Right lung (tissue), 10 donors: ENCODE measurements at places on chromosomes 5 and 9. TPM values are rescaled to one million over a fixed set of nuclear protein-coding genes. Genes with fewer than 3 reads are reported as not detected.

- no peak for DNase-seq
Observed at GRCh38 chr9:132763574-132763973, 93.3 kb downstream of the GTF3C4 start.

- DNase-seq = no peak
Observed at GRCh38 chr5:154117930-154118329, 72.6 kb upstream of the GALNT10 start.

GRCh38 chr5:22102823-22103359, 750.3 kb downstream of the CDH12 start:
- no peak for DNase-seq

- no peak for DNase-seq
Observed at GRCh38 chr5:110865400-110866094, 126.7 kb downstream of the SLC25A46 start.

- no peak for DNase-seq
Observed at GRCh38 chr5:159912033-159912800, 4.1 kb upstream of the ADRA1B start.

DNA sequence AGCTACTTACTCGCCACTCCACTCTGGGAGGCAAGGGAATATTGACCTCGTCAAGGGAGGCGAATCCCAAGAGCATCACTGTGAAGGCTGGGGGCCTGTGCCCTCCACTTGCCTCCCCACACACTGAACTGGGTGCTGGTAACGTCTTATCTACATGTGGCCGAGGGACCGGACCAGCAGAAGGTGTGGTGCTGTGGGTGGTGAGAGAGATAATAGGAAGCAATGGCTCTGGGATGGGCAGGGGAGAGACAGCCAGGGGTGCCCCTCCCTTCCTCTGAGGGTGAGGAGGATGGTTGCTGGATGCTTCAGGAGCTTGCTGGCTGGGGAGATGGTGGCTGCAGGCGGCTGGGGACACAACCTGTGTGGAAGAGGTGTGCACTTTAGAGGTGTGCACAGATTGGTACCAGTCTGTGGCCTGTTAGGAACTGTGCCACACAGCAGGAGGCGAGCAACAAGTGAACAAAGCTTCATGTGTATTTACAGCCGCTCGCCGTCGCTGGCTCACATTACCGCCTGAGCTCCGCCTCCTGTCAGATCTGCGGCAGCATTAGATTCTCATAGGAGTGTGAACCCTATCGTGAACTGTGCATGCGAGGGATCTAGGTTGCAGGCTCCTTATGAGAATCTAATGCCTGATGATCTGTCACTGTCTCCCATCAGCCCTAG, 100.3 kb downstream of the ENTREP1 start:
- no peak for DNase-seq

DNA sequence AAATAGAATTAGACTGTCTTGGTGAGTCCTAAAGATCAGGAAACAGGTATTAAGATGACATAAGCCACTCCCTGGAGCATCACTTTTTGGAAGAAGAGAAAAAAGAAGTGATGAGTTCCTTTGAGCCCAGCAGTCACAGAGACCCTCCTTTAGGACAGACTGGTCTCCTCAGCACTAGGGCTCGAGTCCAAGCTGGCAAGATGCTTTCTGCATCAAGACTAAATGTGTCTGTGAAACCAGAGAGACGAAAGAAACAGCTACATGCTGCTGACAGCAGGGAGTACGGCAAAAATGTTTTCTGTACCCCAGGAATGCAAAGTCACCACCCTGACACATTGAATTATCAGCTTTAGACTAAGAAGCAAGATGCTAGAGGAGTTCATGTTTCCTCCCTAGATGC, 184.5 kb downstream of the CRB2 start:
- no peak for DNase-seq

DNA sequence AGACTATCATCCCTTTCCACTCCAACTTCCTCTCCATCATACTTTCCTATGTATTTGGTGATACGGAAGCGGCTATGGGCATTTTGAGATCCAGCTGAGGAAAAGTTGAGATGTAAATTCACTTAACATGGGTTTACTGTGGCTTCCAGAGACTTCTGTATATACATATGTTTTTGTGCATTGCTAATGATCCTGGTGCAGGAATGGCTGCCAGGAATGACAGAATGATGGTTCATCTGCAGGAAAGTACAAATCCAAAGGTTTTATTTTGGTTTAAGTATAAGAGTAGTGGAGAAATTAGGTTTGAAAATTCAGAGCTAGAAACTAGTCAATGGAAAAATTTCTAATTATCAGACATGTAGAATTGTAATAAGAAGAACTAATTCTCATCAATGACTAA, 95.0 kb upstream of the PAM start:
- DNase-seq = no peak

- DNase-seq = no peak
Observed at GRCh38 chr5:131857388-131857787, 60.6 kb upstream of the FNIP1 start.

DNA sequence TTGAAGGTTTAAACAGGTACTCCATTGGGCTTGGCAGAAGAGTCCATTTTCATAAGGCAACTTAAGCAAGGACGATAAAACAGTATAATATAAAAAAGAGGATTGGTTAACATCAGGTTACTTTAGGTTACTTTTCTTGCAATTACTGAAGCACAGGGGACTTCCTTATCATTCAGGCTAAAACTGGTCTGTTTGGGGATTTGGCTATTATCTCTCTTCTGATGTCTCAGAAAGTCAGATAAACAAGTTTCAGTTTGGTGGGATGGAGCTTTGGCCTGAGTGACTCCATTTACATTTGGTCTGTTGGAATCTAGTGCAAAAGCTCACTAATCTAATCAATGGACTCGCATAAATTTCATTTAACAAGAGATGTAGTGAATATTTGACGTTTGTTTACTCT, 8.0 kb downstream of the GAPT start:
- DNase-seq = no peak

DNA sequence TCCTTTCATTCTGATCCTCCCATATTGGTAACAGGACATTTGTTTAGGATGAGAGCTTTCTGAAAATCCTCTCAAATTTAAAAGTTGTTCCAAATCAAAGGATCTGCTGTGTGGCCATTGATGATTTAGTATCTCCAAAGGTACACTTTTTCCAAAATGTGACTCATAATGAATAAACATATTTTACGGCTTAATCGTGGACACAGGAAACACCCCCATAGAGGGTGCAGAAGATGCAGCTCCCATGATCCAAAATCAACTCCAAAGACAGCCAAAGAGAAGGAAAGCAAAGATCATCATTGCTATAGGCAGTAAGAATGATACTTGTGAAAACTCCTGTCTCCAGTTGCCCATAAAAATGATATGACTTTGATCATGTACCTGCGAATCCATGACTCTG, 239.7 kb downstream of the PIK3R1 start:
- no peak for DNase-seq

DNA sequence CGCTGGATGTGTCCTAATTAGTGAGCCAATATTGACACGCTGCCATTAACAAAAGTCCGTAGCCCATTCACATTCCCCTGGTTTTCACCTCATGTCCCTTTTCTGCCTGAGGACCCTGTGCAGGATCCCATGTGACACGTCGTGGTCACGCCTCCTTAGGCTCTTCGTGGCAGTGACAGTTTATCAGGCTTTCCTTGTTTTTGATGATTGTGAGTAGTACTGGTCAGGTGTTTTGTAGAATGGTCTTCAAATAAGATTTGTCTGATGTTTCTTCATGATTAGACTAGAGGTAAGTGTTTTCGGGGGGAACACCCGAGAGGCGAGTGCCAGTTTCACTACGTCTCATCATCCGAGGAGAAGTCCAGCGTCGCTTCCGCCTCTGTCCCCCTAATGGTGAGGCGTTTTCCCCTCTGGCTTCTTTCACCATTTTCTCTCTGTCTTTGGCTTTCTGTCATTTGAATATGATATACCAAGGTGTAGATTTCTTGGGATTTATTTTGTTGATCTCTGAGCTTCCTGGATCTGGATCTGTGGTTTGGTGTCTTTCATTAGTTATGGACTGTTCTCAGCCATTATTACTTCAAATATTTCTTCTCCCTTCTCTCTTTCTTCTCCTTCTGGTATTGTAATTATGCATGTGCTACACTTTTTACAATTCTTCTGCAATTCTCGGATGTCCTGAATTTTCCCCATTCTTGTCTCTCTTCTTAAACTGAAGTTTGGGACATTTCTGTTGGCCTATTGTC, 57.3 kb downstream of the TRIP13 start:
- no peak for DNase-seq

GRCh38 chr5:1121044-1121443, 9.2 kb upstream of the SLC12A7 start:
- DNase-seq = no peak

DNA sequence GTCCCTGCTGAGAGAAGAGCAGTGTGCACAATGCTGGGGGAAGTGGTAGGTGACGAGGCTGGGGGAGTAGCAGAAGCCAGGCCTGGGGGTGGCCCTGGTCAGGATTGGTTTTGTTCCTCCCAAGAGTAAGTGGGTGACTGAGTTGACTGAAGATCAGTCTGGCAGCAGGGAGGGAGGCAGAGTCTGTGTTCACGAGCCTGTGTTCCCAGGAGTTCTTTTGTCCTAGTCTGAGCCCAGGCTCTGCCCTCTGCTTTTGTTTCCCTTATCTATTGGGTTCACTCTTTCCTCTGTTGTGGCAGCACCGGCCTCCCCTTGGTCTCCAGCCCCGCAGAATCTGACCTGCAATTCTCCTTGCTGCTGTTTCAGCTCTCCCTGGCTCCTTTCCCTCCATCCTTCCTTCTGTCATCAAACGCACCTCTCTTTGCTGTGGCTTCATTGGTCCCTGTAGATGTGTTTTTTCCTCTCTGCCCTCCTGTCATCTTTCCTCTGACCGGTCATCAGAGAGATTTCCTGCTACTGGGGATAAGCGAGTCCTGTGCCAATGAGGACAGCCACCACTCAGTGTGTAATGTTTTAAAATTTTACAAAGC, 607.4 kb downstream of the KIF4B start:
- no peak for DNase-seq

DNA sequence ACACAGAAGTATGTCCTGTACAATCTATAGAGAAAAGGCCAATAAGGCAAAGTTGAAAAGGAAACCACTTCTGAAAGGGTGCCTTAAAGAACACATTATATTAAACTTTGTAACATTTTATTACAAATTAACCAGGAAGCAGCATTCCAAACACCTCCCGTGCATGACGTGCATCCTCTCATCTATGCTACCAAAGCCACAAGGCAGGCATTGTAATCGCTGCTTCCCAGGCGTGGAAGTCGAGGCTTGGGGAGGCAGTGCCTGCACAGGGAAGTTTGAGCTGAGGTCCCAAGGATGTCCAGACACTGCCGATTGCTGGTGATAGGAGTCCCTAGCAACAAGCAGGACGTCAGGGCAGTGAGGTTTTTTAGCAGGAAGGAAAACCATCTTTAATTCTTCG, 44.3 kb upstream of the BARHL1 start:
- no peak for DNase-seq

GRCh38 chr5:141413540-141414069, 818 bp downstream of the PCDHGA10 start:
- DNase-seq = no peak

Gene GPR151
- polyA plus RNA-seq = not detected

Gene PTGES
- polyA plus RNA-seq = 6.6 TPM

Gene IGFBPL1
- polyA plus RNA-seq = 2.3 TPM

Gene ACTBL2
- not detected for polyA plus RNA-seq

Gene STPG3
- 1.1 TPM for polyA plus RNA-seq

Gene RALGDS
- 53.3 TPM for polyA plus RNA-seq

Gene ADRB2
- 1.3 TPM for polyA plus RNA-seq

Gene GPRIN1
- 0.72 TPM for polyA plus RNA-seq

Gene LCN9
- not detected for polyA plus RNA-seq
